ENCODE measurements at places on chromosomes 12 and 14.

DNA sequence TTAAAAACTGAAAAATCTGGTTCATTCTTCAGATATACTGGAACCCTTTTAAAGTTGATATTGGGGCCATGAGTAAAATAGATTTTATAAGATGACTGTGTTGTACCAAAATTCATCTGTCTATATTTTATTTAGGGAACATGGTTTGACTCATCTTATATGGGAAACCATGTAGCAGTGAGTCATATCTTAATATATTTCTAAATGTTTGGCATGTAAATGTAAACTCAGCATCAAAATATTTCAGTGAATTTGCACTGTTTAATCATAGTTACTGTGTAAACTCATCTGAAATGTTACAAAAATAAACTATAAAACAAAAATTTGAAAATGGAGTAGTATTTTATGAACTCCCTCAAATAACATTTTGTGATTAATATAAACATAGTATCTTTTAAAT is 14.2 kb downstream of the PTGER2 start:
- no peak for DNase-seq

- no peak for DNase-seq
These were observed 269.4 kb upstream of the ALG10 start for GRCh38 chr12:33752854-33753253.

- DNase-seq, result no peak
These were observed 55.3 kb downstream of the CLMN start for GRCh38 chr14:95264271-95264973.

DNA sequence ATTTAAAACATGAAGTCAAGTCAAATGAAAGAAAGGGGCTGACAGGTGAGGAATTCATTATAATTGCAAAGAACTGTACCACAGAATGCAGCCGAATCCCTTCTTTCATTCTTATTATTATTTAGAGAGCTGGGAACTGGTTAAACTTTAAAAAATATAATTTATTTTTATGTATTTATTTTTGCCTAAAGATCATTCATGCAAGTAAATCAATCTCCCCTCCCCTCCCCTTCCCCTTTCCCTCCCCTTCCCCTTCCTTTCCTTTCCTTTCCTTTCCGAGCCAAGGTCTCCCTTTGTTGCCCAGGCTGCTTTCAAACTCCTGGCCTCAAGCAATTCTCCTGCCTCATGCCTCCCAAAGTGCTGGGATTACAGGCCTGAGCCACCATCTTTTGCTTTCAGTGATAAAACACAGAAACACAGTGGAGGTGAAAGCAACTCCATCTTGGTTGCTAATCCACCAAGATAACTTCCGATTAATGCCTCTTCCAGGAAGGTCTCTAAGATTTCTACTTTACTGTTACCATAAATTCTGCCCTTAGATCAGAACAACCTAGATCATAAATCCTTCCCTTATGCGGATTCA is 6.0 kb upstream of the UBC start:
- DNase-seq, result no peak

- DNase-seq, result no peak
These were observed 122.1 kb downstream of the PRKD1 start for GRCh38 chr14:29805415-29806123.

GRCh38 chr14:82796086-82796485 is 1262.4 kb upstream of the SEL1L start:
- no peak for DNase-seq

GRCh38 chr12:46794593-46795190 is 31.1 kb downstream of the SLC38A4 start:
- no peak for DNase-seq

DNA sequence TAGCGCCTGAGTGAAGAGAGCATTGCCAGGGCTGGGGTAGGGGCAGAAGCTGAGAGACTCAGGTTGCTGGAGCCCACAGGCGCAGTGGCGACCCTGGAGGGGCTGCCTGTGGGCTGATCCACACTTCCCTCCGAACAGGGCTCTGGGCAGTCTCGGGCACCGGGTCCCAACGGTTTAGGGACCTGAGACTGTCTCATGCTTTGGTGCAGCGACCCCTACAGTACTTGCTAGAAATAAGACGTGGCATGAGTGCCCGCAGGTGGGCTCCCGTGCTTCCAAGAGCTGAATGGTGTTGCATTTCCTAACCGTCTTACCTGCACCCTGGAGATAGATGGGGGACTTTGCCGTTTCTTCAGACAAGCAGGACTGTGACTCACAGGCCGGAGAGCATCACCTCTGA is 57.4 kb downstream of the AACS start:
- DNase-seq, result no peak

GRCh38 chr12:111741235-111741812 is 25.4 kb upstream of the ALDH2 start:
- DNase-seq, result no peak

GRCh38 chr12:93448796-93449195 is 7.0 kb upstream of the UBE2N start:
- DNase-seq, result no peak

DNA sequence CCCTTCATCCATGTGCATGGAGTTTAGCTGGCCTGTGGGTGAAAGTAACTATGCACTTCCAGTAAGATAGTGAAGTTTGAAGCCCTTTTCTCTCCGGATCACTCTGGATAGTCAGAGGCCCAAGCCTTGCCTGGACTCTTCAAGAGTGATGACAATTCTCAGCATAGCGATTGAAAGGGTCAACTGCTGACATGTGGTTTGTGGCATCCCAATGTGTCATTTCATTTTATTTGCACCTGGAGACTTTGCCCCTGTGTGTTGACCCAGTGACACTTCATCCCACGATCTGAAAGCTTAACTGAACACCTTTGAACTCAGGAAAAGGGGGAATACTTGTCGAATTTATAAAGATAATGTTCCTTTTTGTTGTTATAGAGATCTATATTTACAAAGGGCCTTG is 711.9 kb upstream of the TMEM132C start:
- no peak for DNase-seq

DNA sequence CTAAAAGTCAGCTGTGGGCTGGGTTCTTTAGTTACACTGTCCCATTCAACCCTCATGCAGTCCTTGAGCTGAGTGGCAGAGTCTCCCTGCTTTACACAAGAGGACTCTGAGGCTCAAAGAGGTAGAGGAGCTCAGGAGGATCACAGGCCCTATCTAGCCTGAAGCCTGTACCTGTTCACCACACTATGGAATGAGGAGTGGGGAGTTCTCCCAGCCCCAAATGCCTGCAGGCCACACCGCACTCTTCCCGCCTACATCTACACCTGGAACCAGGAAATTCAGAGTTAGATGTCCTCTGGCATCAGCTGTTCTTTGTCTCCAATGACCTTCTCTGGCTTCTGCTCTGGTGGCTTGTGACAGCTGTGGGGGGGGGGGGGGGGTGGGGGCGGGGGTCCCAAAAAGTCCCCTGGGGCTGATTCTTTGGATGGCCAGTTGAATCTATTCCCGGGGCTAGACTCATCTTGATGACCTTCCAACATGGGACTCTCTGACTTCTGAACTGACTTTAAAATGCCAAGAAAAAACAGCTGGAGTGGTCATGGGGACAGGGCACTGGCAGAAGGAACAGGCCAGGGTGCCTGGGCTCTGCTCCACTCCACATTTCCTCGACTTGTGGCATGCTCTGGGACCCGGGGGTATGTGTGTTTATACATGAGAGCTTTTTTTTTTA is 30.6 kb downstream of the RIN3 start:
- DNase-seq, result no peak

DNA sequence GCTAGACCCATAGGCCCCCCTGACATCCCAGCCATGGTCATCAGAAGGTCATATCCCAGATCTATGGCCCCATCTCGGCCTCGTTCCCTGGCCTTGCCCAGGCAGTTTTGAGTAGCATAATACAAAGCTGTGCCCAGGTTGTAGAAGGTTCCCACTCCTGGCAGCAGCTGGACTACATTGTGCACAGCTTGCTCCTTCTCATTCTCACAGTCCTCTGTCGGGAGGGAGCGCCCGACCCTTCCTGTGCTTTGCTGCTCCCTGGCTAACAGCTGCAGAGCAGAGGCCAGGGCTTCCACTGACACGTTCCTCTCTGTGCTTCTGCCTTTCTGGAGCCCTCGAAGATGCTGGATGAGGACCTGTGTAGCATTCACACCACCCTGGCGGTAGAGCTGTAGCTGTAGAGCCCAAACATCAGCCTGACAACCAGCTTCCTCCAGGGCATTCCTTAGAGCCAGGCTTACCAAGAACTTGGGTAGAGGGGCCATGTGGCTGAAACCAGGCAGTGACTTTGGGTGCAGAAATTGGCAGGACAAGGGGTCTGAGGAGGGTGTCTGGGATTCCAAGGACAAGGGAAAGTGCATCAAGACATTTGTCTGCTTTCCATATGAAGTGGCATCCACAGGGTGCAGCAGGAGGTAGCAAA is 1.0 kb downstream of the APOF start:
- DNase-seq, result no peak

DNA sequence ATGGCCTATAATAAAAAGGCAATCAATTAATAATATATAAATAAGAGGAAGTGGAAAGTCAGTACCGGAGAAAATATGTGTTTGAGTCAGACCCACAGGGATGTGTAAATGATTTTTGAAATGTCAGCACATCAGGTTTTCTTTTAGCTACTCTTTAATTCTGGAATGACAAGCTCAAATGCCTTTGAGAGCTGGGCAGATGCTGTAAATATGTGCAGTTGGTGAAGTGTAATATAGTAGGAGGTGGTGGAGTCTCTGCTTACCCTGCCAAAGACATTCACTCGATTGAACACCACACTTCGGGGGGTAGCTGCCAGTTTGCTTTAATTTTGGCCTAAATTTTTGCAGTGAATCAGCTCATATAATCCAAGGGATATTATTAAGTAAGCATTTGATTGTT is 93.0 kb downstream of the PLEKHA5 start:
- DNase-seq, result no peak

DNA sequence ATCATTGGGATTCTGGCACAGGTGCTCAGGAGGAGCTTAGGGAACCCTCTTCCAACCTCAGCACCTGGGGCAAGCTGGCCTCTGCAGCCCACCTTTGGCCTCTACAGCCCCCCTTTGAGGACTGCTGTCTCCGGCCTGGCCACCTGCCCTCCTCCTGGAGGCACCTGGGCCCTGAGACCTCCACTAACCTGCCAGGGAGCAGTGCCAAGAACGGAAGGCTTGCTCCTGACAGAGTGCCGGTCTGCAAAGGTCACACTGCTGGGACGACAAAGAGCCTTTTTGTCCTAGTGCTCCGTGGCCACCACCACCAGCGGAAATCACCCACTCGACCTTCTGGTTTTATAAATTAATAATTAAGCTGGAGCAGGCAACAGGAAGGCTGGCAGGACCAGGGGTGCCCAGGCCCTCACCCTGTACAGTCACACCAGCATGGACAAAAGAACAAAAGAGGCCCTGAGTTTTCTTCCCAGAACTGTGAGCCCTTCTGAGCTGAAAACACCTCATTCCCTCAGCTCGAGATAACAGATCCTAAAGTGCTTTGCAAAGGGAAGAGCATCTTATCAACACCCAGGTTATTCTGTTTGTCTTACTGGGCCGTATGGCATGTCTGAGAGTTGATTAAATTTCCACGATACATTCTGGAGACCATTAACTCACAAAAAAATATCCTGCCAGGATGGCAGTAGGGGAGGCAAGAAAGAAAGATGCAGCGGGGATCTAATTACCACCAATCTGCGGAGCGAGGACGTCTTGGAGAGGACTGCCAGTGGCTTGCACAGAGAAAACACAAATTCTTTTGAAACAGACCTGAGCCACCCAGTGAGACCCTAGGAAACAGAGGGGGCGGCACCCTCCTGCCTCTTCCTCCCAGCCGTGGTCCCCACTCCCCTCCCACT is 8.2 kb downstream of the TESC start:
- no peak for DNase-seq

DNA sequence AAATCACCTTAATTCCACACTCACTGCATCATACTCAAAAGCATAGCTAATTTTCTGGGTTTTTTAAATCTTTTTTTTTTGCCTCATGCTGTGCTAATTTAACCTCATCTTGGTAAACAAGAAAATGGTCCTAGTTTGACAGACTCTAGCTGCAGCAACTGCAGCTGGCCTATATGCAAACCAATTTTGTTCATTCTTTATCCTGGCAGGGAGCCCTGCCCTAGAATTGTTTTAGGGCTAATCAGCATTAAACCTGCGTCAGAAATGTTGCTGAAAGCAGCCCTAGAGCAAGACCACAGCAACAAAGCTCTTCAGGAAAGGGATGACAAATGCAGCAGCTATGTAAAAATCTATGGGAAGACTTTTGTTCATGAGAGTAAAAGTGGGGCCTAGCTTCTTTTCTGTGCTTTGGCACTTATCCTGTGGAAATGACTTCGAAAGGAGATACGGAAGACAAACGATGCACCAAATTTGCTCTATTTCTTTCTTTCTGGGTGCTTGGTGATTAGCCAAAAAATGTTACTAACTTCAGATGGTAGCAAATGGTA is 72.2 kb downstream of the DENND5B start:
- no peak for DNase-seq

DNA sequence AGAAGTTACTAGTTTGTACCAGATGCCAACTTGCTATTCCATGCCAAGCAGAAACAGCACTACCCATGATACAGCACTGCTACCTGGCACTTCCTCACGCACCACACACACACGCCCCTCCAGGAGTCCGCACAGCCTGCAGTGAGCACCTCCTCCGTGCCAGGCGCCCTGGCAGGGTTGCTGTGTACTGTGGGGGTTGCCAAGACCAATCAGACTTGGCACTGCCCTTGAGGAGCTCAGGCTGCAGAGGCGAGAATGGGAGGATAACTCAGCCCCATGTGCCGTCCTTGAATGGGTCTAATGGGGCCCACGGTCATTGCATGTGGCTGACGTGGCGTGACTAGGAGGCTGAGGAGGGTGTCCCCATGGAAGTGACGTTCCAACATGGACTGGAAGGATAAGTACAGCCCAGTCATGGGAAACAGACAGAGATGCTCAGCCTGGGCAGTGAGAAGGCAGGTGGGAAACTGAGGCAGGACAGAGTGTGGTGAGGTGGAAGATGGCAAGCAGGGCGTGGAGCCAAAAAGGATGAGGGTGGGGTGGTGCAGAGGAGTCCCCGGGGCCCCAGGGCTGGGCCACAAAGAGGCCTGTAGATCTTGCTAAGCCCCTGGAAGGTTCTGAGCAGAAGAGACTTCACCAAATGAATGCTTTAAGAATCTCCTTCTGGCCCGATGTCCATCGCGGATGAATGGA is 65.3 kb upstream of the C14orf180 start:
- no peak for DNase-seq

- no peak for DNase-seq
These were observed 19.3 kb downstream of the CHD8 start for GRCh38 chr14:21436567-21437062.

GRCh38 chr12:65536351-65536750 is 257.9 kb downstream of the MSRB3 start:
- no peak for DNase-seq

- DNase-seq, result no peak
These were observed 7.7 kb upstream of the RACGAP1 start for GRCh38 chr12:50032854-50033581.

DNA sequence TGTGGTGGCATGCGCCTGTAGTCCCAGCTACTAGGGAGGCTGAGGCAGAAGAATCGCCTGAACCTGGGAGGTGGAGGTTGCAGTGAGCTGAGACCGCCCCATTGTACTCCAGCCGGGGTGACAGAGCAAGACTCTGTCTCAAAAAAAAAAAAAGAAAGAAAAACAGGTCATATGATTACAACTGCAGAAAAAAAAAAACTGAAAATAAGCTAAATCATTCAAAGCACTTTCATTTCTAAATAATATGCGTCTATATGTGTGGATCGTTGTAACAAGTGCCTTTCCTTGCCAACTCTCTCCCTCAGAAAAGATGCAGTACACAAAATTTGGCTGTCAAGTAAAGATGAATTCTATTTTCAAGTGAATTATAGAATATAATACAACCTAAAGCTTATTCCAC is 42.4 kb downstream of the ATXN2 start:
- DNase-seq, result no peak
